ENCODE measurements at places on chromosomes 2 and 18.

DNA sequence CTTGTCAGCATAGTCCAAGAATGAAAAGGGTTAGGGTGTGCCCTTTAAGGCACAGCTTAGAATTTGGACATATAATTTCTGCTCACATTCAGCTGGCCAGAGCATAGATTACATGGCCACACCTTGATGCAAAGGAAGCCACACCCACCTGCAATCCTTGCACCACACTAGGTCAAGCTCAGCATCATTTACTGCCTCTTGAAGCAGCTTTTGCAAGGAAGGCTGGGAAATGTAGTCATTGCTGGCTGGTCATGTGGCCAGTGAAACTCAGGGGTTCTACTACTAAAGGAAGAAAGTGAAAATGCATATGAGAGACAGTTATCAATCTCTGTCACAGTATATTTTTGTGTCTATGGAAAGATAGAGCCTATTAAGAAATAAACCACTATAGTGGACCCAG is 159.3 kb downstream of the GFPT1 start:
- DNase-seq: no peak

GRCh38 chr2:3604991-3605961 is 10.4 kb downstream of the COLEC11 start:
- no peak for DNase-seq

- no peak for DNase-seq
These were observed 64.9 kb downstream of the SPRED2 start for GRCh38 chr2:65367524-65367923.

- no peak for DNase-seq
These were observed 209.3 kb upstream of the SOX11 start for GRCh38 chr2:5482929-5483331.

DNA sequence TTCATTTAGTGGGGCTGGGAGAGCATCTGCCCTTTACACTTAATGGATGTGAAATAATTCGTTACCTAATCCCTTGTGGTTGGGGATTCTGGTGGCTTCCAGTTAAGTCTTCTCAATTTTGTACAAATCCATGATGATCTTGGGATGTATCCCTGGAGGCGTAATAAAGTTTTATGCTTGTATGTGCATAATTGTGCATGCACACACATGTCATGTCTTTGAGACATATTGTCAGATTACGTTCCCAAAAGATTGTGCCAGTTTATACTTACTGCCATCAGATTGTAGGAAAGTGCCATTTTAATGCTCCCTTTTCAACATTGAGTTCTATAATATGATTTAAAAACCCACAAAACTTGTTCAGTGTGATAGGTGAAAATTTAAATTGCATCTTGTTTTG is 60.8 kb downstream of the CHRNA1 start:
- no peak for DNase-seq

- no peak for DNase-seq
These were observed 92.1 kb downstream of the ZNF385B start for GRCh38 chr2:179769323-179769722.

GRCh38 chr2:124286089-124286783 is 261.1 kb downstream of the CNTNAP5 start:
- no peak for DNase-seq

DNA sequence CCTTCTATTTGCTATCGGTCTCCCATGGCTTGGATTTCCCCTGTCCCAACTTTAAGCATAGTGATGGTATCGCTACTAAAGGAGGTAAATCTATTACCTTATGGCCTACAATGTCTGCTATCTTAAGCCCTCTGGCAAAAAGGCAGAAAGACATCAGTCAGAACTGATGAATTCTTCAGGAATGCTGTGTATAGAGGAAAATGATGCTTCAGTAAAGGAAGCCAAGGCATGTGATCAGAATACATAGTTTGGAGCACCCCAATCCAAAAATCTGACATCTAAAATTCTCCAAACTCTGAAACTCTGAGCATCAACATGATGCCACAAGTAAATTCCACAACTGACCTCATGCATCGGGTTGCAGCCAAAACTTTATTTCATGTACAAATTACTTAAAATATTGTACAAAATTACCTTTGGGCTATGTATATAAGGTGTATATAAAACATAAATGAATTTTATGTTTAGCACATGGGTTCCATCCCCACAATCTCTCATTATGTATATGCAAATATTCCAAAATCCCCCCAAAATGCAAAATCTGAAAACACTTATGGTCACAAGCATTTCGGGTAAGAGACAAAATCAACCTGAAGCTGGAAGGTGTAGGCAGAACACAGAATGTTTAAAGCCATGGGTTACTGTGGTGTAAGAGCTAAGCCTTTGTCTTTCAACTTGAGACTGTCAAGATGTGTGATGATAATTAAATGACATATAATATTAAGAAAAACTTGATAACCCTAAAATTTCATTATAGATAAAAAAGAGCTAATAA is 66.2 kb downstream of the CUL3 start:
- no peak for DNase-seq

GRCh38 chr2:177817300-177817699 is 255.3 kb downstream of the PDE11A start:
- no peak for DNase-seq

DNA sequence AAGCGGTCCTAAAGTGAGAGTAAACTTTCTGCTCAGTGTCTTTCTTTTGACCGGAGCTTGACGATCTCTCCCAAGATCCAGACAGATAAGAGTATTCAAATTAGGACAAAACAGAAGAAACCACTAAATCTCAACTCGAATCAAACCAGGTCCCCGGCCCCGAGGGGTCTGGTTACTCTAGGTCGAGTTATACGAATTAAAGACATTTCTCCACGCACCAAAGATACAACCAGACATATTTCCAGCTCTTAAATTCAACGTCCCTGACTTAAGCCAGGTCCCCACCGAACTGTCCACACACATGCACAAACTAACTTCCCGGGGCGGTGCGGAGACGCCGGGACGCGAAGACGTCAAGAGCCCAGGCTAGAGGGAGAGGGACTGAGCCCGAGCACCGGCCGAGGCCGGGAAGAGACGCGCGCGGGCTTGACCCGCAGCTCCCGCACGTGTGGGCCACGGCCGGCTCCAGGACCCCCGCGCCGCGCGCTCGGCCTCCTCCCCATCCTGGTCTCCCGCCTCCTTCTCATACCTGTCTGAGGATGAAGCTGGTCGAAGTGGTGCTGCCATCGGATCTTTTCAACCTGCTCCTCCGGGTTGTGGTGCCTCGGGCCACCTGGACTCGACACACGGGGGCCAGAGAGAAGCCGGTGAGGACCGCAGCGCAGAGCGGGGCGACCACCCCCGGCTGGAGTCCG is 896 bp downstream of the CACNB4 start:
- DNase-seq: no peak

GRCh38 chr2:176039375-176039774 is 37.3 kb upstream of the LNPK start:
- no peak for DNase-seq

- DNase-seq: no peak
These were observed 65.1 kb downstream of the MAPK4 start for GRCh38 chr18:50624981-50625380.

DNA sequence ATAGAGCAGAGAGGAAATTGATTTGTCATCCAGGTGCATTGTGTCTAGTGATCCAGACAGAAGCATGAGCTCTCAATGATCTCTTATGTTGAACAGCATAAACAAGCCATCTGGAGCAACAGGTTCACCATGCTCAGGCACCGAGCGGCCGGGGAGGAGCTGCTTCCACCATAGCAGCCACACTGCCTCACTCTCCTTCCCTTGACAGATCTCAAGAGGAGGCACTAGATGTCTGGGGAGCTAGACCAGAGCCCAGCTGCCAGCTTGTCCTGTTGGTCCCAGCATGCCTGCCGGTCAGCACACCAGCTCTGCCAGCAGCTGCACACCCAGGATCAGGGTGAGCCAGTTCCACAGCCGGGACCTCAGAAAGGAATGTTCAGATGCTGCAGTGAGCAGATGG is 17.5 kb upstream of the LONRF2 start:
- DNase-seq: no peak

DNA sequence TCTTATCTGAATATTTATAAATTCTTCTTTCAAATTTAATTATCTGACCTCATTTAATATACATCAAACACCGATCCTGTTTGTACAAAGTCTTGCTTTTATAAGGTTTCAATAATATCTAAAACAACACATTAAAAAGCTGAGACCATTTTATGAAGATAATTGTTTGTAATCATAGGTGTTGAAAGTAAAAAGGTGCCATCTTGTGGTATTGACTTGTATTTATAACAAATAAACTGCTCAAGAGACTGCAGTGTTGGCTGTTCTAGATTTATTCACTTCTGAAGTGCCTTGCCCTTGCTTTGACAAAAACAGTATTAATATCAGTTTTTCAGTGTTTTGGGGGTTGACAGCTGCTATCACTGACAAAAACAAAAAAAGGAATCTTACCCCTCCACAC is 286.8 kb upstream of the HNMT start:
- DNase-seq: no peak

DNA sequence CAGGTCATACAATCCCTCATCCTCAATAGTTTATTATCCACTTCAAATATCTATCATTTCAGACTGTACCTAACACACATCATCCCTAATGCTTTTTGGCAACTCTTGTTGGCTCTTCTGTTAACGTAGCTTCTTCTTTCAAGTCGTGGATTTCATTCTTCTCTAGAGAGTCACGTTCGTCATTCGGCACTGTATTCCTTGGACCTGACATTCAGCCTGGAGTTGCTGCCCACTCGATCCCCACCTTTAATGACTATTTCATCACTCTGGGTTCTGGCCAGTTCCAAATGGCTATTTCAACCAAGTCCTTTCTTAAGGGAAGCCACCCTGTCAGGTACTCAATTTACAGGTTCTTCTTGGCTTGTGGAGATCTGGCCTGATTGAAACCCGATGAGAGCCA is 192.2 kb upstream of the RASGRP3 start:
- no peak for DNase-seq

GRCh38 chr2:8251291-8251690 is 430.6 kb upstream of the ID2 start:
- no peak for DNase-seq

- no peak for DNase-seq
These were observed 95.6 kb upstream of the SLC14A2 start for GRCh38 chr18:45519411-45520280.

- no peak for DNase-seq
These were observed 66.7 kb downstream of the COPS8 start for GRCh38 chr2:237152361-237152760.

GRCh38 chr2:43890855-43891254 is 52.1 kb downstream of the ABCG8 start:
- no peak for DNase-seq

GRCh38 chr2:221467610-221468009 is 104.5 kb downstream of the EPHA4 start:
- no peak for DNase-seq

DNA sequence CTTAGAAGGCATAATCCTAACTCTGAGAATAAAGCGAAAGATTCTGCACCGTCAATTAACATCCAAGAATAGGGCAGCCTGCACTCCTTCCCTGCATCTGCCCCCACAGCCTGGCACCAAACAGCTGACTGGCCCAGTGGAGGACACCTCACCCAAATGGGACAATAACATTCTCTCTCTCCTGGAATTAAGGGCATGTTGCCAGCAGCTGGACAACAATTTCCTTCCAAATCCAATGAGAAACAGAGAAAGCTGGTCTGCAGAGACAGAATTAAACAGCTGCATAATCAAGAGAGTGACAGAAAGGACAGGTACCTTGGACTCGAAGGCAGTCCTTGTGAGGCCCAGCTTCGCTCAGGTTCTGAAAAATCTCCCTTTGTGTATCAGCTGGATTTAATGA is 15.0 kb downstream of the COX7A2L start:
- DNase-seq: no peak

- DNase-seq: no peak
These were observed 1.4 kb downstream of the RAB1A start for GRCh38 chr2:65128297-65129190.

DNA sequence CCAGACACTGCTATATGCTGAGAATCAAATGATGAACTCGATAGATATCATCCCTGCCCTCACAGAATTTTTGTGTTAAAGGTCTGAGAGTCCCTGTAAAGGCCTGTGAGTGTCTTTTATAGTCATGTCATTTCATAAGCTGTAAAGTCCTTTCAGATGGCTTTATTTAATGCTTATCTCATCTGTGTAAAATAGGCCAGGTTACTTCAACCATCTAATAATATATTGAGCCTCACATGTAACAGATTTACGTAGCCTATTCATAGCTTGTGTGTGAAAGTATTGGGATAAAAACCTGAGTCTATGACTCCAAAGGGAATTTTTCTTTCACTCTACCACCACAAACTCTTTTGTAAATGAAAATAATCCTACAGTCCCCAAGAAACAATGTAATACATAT is 672.0 kb upstream of the SYT4 start:
- no peak for DNase-seq

DNA sequence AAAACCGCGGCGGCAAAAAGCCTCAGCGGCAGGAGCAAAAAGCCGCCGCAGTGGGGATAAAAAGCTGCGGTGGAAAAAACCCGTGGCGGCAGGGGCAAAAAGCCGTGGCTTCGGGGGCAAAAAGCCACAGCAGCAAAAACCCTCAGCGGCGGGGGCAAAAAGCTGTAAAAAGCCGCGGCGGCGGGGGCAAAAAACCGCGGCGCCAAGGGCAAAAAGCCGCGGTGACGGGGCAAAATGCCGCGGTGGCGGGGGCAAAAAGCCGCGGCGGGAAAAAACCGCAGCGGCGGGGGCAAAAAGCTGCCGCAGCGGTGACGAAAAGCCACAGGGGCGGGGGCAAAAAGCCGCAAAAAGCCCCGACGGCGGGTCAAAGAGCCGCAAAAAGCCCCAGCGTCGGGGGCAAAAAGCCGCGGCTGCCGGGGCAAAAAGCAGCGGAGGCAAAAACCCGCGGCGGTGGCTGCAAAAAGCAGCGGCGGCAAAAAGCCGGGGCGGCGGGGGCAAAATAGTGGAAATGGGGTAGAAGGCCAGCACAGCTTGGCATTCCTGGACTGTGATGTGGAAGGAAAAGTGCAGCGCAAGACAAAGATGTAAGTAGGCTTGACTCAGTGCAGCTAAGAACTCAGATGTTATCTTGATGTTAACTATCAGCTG is 151.8 kb downstream of the ANKRD30BL start:
- no peak for DNase-seq

DNA sequence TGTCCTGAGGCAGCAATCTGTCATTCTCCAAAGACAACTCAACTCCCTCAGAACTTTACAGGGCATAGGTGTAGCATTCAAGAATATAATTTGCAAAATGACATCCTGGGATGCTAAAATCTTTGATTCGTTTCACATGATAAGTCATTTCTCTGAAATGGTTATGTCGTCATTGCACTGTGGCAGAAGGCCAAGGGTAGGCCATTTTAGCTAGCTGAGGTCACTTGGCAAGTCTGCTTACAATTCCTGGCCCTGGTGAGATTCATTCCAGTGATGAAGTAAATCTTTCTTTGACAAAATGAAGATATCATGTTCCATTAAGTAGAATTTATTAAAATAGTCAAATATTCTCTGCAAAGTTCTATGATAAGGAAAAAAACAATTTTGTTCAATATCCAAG is 1410.3 kb upstream of the LRRTM1 start:
- DNase-seq: no peak

GRCh38 chr2:16319551-16320121 is 346.0 kb downstream of the CYRIA start:
- DNase-seq: no peak

DNA sequence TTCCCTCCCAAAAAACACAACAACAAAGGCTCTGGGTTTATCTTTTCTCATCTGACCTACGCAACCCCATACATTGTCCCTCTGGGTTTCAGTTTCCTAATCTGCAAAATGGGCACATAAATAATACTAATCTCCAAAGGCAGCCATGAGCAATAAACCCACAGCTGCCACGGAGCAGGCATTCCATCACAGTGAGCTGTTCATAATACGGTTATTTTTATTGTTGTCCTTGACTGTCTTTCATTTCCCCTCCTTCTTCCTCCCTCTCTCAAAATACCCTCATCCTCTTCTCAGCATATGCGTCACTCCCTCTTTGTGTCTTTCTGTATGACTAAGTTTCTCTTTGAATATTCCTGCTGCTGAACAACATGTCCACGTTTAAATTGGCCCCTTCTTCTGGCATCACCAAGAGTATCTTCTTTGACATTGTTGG is 129.8 kb upstream of the CAB39 start:
- no peak for DNase-seq
